ENCODE measurements at places on chromosomes 11 and 22.

GRCh38 chr22:42357634-42358296 lies 74.4 kb downstream of the NFAM1 start:
- no peak for DNase-seq

DNA sequence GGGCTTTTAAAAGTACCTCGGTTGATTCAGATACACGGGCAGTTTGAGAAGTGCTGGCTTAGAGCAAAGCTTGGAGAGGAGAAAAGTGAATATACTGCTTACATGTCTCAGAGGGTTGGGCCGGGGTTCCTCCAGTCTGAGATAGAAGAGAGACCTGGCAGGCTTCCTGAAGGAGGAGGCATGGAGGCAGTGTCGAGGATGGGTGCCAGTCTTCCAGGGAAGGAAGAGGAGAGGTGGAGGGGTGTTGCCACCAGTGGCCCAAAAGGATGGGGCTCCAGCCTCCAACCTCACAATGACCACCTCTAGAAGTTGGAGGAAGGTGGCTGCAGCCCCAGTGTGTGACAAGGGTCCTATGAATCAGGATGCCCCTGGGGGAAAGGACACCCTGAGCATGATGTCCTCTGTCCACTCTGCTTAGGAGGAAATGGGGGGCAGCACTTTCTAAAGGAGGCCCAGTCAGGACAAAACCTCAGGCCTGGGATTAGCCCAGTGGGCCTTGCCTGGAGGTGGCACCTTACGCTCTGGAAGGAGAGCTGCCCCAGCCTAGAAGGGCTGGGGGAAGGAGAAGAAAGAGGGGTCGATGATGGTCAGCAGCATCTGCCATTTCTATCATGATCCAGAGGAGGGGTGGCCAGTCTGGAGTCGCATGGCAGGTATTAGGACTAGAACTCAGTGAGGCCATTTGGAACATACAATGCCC lies 65.2 kb downstream of the CD82 start:
- DNase-seq = no peak

GRCh38 chr11:100442017-100442416 lies 245.1 kb upstream of the ARHGAP42 start:
- DNase-seq = no peak

- no peak for DNase-seq
These were observed 3.1 kb upstream of the EXPH5 start for GRCh38 chr11:108596701-108597100.

DNA sequence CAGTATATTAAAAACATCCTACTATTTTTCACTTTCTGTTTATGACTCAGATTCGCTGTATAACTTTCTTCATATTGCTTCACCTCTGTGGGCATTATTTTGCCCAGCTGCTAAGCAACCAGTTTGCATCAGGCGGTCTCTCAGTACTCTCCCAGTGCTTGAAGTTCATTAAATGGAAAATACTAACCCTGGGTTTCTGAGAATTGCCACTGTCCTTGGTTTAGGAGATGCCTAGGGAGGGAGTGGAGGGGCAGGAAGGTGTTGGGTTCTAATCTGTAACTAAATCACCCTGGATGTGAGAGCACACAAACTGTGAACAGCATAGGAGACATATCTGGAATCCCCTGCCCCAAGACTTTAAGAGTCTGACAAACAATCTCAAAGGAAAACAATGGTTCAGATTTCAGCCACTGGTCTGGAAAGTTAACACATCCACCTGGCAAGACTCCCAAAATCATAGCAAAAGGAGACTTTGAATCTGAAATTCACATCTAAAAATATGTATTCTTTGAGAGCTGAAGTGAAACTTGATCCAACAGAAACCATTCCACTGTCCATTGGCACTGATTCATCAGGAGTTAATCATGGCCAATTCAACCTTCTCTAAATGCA lies 540.0 kb downstream of the SOX6 start:
- no peak for DNase-seq

GRCh38 chr11:132022733-132023478 lies 652.5 kb downstream of the NTM start:
- DNase-seq = no peak

GRCh38 chr11:121465709-121466062 lies 12.9 kb upstream of the SORL1-AS1 start:
- no peak for DNase-seq

GRCh38 chr11:10676919-10677318 lies 16.6 kb downstream of the IRAG1 start:
- no peak for DNase-seq

DNA sequence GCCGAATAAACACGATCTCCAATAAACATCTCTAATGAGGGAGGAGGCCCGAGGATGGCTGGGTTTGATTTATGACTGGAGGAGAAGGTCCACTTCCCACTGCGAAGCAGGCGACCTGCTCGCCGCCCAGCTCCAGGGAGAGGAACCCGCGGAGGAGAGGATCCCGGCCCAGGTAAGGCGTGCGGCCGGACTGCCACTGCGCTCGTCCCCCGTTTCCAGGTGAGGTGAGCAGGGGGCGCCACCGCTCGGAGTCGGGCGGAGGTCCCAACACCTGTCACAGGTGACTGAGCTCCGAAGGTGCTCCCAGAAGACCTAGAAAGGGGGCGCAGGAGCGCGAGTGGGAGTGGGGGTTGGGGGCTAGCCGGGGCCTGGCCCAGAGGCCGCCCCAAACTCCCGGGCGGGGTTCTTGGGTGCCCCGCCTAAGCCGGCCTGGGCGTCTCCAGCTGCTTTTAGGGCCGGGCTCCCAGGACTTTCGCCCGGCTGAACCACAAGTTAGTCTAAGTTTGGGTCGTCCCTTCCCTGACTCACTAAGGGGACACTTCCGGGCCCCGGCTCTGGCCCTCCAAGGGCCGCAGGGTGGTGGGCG lies 5.4 kb upstream of the PAX6 start:
- no peak for DNase-seq

DNA sequence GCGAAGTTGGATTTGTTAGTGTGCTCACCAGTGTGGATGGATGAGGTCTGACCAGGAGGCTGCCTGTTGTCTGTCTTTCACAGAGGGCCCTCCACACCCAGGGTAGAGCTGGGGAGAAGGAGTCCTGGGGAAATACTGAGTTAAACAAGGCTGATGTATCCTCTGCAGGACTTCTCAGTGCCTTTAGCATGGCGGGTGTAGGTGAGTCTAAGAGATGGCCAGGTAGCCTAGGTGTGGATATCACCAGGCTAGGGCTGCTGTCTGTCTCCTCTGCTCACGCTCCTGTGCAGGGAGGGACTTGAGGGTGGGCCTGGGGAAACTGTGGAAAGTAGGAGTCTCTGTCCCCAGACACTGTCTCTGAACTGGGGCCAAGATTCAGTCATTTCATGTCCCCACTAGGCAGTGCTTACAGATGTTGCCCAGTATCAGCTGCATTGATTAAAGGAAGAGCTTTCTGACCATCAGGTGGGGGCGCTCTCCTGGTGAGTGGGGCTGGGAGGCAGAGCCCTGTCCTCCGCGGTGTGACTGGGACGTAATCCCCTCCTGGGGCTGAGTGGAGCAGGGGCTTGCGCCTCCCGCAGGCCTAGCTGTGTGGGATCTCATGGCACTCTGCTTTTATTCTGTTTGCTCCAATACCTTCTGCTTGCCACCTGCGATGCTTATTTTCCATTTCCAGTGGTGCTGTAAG lies 35.5 kb upstream of the CCDC188 start:
- DNase-seq = no peak

DNA sequence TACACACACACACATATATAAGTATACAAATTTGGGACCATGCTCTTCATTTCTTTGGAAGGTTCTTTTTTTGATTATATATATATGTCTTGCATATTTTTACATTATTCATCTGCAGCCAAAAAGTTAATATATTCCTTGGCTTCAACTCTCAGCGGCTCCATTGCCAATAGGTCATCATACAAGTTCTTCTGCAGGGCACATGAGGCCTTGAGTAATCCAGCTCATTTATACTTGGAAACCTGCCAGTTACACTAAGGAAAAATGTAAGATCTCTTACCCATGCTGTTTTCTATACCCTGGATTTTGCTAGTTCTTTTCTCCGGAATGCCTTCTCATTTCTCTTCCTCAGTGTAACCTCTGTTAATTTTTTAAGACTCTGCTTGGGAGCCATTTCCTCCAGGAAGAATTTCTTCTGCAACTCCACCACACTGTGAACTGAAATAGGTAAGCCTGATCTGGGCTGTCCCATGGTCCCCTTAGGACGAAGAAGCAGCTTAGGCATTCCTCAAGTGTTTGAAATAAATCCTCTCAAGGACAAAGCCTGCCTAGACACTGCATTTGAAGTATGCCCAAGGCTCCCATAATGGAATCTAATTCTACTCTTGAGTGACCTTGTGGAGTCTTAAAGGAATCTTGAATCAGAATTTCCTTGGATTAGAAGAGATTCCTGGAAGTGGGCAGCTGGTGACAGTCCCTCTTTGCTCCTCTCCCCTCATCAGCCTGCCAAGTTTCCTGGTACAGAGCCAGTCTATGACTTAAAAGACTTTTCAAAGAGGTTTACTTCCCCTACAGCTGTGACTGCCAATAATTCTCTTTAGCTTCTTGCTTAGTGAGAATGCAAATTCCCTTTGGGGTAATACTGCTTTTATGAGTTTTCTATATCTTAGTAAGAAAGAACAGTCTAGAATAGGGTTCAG lies 182.8 kb downstream of the C11orf87 start:
- DNase-seq = no peak

DNA sequence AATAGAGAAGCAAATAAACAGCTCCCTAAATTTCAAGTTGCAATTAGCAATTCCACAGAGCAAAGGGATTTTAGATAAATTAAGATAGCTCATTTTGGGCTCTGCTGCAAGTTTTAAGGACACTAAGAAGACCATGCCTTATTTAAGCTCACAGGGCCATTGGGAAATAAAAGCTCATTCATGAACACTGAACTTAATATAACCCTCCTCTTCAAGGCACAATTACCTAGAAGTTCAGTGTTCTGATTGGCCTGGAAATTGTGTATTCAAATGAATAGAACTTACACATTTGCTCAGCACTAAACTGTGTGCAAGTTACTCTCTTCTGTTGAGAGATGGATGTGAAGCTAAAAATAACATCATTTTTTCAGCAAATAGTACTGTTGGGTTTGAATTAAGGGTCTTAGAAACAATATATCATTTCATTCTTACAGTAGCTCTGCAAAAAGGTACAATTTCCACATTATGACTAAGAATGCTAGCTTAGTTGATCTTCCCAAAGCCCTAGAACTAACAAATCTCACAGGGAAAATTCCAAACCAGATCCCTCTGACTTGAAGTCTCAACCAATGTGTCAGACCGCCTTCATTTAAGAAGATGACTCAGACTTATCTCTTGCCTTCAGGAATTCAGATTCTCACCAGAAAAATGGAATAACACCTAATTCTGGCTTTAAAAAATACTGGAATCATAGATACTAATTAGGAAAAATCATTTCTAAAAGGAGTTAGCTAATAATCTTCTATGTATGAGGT lies 87.4 kb upstream of the LRRC55 start:
- no peak for DNase-seq

DNA sequence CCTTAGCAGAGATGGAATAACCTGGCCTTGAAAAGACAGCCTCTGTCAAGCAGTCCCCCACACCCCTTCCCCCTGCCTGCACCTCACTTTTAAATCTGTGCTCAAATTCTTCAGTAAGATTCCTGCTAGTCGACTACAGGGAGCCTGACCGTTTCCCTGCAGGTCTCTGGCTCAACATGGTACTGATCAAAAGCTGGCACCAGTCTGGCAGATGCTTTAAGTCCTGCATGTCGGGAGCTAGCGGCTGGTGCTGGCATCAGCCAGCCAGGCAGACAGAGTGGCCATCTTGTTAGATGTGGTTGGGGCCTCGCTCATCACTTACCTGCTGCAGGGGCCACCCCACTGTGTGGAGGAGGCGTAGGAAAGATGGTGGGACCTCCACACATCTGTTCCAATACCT lies 204.4 kb upstream of the SORL1-AS1 start:
- no peak for DNase-seq

- no peak for DNase-seq
These were observed 33.1 kb downstream of the HIPK3 start for GRCh38 chr11:33290319-33290718.

DNA sequence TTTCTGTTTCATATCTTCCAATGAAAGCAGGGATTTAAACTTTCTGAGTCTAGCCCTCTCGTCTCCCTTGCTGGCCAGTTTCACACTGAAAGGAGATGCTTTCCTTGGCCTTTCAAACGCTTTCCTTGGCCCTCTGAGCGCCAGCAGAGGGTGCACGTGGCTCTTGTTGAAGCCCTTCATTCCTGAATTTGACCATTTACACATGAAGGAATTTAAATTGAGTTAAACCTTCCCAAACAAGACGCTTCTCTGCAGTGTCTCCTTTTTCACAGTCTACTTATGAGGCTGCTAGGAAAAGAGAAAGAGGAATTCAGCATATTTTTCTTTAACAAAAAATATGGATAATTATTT lies 21.6 kb downstream of the NNMT start:
- no peak for DNase-seq

GRCh38 chr11:125451400-125452124 lies 44.5 kb downstream of the FEZ1 start:
- no peak for DNase-seq

GRCh38 chr11:77517753-77518152 lies 43.9 kb upstream of the PAK1 start:
- DNase-seq = no peak

- no peak for DNase-seq
These were observed 9.7 kb upstream of the APOL4 start for GRCh38 chr22:36211237-36211861.

DNA sequence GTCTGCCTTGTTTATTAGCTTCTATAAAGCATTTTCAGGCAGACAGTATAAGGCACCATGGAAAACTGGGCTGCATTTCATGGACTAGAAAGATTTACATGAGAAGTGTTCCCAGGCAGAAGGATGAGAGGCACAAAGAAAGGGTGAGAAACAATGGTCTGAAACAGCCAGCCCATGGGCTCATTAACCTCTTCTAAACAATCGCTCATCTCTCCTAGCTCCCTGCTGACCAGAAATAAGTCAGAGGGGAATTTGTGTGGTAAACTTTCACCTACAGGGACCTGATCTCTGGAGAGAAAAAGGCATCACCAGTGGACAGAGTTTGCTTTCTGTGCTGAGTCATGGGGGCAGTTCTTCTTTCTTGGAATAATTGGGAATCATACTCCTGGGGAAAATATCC lies 51.8 kb upstream of the KIRREL3 start:
- no peak for DNase-seq

GRCh38 chr11:73590991-73591390 lies 6.9 kb downstream of the FAM168A start:
- DNase-seq = no peak

DNA sequence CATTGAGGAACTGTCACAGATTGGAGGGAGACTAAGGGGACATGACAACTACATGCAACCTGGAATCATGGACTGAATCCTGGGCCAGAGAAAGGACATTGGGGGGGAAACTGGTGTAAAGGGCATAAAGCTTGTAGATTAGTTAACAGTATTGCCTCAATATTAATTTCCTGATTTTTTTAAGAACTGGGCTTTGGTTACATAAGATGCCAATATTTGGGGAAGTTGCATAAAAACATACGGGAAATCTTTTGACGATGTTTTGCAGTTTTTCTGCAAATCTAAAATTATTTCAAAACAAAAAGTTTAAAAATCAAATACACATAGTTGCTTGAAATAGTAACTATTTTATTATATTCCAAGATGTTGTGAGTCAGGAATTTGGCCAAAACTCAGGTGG lies 2.9 kb upstream of the FOLR3 start:
- no peak for DNase-seq

All from right renal cortex interstitium (tissue), 3 donors.